ENCODE measurements at places on chromosomes 4 and X.

DNA sequence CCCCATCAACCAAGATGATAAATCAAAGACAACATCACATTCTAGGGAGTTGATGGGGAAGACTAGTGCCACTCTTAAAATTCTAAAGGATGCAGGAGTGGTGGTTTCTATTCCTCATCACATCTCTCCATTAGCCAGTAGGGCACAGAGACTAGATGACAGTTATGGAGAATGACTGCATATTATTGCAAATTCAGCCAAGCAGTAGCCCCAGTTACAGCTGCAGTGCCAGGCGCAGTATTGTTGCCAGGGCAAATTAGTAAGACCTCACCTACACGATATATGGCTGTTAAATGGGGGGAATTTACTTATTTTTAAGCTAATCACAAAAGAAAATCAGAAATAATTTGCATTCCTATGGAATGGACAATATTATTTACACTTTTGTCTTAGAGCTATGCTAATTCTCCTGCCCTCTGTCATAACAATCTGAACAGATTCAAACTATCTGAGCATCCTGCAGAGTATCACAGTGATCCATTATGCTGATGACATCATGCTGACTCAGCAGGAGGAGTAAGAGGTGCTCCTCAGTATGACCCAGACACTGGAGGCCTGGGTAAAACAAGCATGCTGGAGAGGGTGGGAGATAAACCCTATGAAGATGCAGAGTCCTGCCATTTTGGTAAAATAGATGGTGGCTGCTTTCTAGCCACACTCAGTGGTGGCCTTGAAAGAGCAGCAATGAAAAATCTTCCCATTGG, 24.7 kb downstream of the ETNPPL start:
- DNase-seq = no peak

GRCh38 chr4:142777045-142777743, 68.9 kb downstream of the INPP4B start:
- DNase-seq = no peak

- DNase-seq = no peak
These were observed 110.6 kb downstream of the NEXMIF start for GRCh38 chrX:74814681-74815080.

DNA sequence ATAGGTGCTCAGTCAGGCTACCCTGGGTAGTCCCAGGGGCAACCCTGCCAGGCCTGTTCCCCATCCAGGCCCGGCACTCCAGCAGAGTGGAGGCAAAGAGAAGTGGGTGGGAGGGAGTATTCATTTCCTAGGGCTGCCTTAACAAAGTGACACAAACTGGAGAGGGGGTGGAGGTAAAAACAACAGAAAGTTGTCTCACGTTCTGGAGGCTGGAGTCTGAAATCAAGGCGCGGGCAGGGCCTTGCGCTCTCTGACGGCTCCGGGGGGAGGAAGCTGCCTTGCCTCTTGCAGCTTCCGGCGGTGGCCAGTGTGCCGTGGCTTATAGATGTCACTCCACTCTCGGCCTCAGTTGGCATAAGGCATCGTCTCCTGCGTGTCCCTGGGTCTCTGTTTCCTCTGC, 90.8 kb downstream of the DCTD start:
- DNase-seq = no peak

DNA sequence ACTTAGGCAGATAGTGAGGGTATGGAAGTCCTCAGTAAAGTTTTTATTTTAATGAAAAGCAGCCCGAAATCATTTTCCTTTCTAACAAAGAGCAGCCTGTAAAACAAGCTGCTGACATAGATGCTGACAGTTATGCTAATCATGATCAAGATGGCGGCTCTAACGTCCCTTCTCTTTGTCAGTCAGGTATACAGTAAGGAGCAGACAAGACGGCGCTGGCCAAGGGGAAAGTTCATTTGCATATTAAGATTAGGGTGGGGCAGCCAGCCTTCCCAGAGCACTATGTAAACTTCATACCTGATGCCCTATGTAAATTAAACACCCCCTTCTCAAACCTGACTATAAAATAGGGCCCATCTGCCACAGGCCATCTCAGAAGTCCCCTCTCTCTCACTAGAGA, 76.9 kb downstream of the MAGEB10 start:
- no peak for DNase-seq

GRCh38 chr4:36386691-36387090, 105.3 kb downstream of the DTHD1 start:
- DNase-seq = no peak

DNA sequence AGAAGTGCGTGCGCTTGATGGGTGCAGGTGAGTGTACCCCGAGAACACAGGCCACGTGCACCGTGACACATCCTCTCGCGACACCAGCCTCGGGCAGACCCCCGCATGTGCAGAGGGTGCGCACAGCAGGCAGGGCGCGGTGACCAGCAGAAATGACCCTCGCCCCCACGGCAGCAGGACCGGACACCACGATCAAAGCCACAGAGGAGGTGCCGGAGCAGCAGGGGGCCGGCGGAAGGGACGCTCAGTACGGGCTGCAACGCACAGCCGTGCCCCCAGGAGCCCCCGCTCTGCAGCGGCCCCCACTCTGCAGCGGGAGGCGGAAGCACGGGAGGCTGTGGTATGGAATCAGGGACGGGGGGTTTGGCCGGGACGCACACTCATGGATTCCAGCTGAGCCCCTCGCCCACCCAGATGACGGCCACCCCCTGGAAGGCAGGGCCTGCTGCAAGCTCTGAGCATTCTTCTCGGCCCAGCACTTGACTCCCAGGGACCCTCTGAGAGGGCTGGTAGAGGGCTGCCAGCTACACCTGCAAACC, 17.1 kb downstream of the PPP2R3B start:
- DNase-seq = peak; percentile 9

GRCh38 chr4:140851032-140851636, 94.9 kb upstream of the TBC1D9 start:
- DNase-seq = peak; percentile 63

GRCh38 chr4:18608908-18609533, 587.5 kb upstream of the LCORL start:
- DNase-seq = no peak

GRCh38 chrX:3940000-3940610, 226.7 kb upstream of the PRKX start:
- DNase-seq = no peak

DNA sequence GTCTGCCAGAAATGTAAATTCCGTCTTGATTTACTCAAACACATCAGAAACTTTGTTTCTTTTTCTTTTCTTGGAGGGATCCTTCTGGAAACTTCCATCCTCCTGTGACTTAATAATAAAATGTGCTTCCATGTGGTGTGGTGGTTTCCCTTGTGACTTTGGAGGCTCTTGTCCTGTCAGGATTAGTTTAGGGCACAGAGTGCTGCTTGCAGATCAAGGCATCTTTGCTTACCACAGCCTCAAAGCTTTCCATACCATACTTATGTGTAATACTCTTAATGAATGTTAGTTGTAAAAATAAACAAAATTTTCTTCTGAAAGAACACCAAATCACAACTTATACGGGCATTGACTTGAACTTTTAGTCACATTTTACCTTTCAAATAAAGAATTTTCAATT, 27.4 kb downstream of the GBA3 start:
- no peak for DNase-seq

- DNase-seq = no peak
These were observed 265.7 kb downstream of the SHOX start for GRCh38 chrX:896256-896655.

Data from heart right ventricle (tissue), 16 donors.